ENCODE measurements at places on chromosomes 16 and 17. TPM values are rescaled to one million over a fixed set of nuclear protein-coding genes. Genes with fewer than 3 reads are reported as not detected.
A peak's percentile ranks its signal among the peaks of the same experiment; 100 is the strongest.

Gene DOK4
- total RNA-seq = 153 TPM

Gene YBX2
- total RNA-seq = 151 TPM

Gene MSLN
- 10.3 TPM for total RNA-seq

Gene OR3A3
- not detected for total RNA-seq

Gene CD68
- total RNA-seq = 102 TPM

Gene WNT3
- total RNA-seq = not detected

Gene SOX9
- 46.5 TPM for total RNA-seq

- DNase-seq = peak; percentile 63
These were observed 3.8 kb downstream of the ARHGDIA start for GRCh38 chr17:81867170-81867990.

GRCh38 chr16:3589441-3589921 is 12.3 kb upstream of the NLRC3 start:
- no peak for DNase-seq

DNA sequence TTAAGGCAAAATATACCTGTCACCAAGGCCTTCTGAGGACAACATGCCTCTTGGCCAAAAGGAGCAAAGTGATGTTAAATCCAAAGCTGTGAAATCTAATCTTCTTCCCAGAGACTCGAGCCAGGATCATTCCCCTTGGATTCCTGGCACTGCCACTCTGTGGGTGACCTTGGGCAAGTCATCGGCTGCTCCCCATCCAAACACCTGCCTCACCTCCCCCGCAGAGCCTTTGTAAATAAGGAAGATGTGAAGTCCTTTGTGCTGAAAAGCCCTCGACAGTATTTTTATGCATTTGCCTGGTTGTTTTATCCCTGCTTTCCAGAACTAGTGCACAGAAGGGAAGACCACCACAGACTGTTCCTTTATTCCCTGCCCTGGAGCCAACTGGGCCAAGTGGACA is 5.4 kb upstream of the CEP295NL start:
- DNase-seq = no peak

DNA sequence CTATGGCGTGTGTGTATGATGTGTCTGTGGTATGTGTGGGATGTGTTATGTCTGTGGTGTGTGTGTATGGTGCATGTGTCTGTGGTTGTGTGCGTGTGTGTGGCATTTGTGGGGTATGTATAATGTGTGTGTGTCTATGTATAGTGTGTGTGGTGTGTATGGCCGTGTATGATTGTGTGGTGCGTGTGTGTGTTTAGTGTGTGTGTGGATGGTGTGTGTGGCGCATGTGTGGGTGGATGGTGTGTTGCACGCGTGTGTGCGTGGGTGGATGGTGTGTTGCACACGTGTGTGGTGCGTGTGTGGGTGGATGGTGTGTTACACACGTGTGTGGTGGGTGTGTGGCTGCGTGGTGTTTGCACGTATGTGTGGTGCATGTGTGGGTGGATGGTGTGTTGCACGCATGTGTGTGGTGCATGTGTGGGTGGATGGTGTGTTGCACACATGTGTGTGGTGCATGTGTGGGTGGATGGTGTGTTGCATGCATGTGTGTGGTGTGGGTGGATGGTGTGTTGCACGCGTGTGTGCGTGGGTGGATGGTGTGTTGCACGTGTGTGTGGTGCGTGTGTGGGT is 5.6 kb upstream of the SLC38A10 start:
- DNase-seq = no peak

GRCh38 chr17:36089888-36090836 is at the start of gene CCL3:
TSS of gene CCL3 (minus strand) at chr17:36090143. CDS start at chr17:36090058, 85 bp downstream.
- DNase-seq = peak; percentile 26

- no peak for DNase-seq
These were observed 43.6 kb downstream of the HOXB1 start for GRCh38 chr17:48487221-48487620.

GRCh38 chr17:77449373-77449907 is 308.7 kb downstream of the SEC14L1 start:
- no peak for DNase-seq

- DNase-seq = no peak
These were observed 92.9 kb downstream of the PCTP start for GRCh38 chr17:55843785-55844184.

- no peak for DNase-seq
These were observed 623.2 kb downstream of the CDH8 start for GRCh38 chr16:61413021-61413420.

DNA sequence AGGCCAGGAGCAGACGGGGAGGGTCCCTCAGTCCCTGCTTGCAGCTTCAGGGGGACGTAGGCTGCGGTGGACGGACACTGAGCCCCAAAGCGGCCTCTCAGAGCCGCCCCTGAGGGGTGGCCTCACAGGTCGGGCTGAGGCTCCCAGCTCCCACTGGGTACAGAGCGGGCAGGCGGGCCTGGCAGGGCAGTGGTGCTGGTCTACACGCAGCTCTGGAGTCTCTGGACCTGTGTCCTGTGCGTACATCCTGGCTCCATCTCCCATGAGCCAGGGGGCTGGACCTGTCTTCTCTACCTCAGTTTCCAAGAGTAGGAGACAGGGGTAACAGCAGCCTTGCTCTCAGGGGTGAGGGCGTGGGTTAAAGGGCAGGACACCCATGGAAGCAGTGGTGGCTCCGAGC is 1.7 kb downstream of the DPEP1 start:
- no peak for DNase-seq

- DNase-seq = no peak
These were observed 42.2 kb downstream of the MRM3 start for GRCh38 chr17:824378-824777.

DNA sequence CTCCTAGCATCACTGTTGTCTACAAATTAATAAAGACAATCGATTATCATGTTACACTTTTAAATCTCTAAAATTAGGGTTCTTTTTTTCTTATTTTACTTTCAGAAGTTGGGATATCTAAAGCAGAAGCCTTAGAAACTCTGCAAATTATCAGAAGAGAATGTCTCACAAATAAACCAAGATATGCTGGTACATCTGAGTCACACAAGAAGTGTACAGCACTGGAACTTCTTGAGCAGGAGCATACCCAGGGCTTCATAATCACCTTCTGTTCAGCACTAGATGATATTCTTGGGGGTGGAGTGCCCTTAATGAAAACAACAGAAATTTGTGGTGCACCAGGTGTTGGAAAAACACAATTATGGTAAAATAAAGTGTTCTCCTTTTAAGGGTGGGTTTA is 2.4 kb downstream of the RAD51C start:
- no peak for DNase-seq

GRCh38 chr17:56890390-56890789 is 23.5 kb downstream of the TRIM25 start:
- no peak for DNase-seq

GRCh38 chr17:66782851-66783250 is 52.1 kb upstream of the CACNG5 start:
- no peak for DNase-seq

- no peak for DNase-seq
These were observed 53.7 kb upstream of the RPL38 start for GRCh38 chr17:74149597-74150427.

Data from transverse colon (tissue), 4 donors.